ENCODE measurements at places on chromosomes 16 and 17.
A peak's percentile ranks its signal among the peaks of the same experiment; 100 is the strongest.

- no peak for DNase-seq
Observed at GRCh38 chr16:73050201-73051099, 2.5 kb upstream of the ZFHX3 start.

- no peak for DNase-seq
Observed at GRCh38 chr17:16352667-16353316, 477 bp downstream of the CENPV start.

DNA sequence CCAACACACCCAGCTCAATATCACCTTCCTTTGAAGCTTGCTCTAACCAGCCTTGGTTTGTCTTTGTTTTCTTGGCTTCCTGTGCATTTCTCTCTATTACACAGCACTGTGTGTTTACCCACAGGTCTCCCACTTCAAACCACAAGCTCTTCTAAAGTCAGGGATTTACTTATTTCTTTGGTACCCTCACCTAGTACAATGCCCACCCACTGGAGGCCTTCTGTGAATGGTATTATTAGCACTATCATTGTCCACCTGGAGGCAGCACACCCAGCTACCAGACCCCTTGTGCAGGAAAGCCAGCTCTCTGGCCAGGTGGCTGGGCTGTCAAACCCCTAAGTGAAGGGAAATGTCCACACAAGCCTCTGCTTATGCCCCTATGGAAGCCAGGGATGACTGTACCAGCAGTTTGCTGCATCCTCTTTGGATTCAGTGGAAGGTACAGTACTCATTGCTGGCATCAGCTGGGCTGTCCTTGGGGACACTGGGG, 9.4 kb upstream of the TOP2A start:
- DNase-seq: no peak

GRCh38 chr16:11326084-11326736, 19.0 kb upstream of the RMI2 start:
- DNase-seq: no peak

DNA sequence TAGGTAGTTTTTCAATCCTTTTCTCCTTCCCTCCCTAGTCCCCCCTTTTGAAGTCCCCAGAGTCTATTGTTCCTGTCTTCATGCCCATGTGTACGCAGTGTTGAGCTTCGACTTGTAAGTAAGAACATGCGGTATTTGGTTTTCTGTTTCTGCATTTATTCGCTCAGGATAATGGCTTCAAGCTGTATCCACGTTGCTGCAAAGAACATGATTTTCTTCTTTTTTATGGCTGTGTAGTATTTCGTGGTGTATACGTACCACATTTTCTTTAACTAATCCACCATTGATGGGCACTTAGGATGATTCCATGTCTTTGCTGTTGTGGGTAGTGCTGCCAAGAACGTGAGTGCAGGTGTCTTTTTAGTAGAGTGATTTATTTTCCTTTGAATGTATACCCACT, 651.2 kb downstream of the WWOX start:
- no peak for DNase-seq

- DNase-seq: peak; percentile 100
Observed at GRCh38 chr17:59846394-59847165, 46.2 kb downstream of the TUBD1 start.
